ENCODE measurements at places on chromosomes 3 and 15.
A peak's percentile ranks its signal among the peaks of the same experiment; 100 is the strongest.

DNA sequence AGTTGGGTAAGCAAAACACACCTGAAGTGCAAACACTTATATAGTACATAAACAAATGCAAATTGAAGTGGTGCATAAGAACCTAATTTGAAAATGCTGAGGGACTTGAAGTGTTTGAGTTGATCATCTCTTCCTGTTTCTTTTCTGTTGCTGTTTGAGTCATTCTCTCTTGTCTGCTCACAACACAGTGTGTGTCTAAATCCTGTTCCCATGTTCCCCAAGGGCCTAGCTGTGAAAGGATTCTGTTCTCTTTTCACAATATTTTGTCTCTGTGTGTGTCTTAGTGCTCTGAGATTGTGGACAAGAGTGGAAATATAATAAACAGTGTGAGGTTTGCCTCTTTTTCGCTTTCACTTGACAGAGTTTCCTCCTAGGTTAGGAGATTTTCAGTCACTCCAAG, 6.1 kb downstream of the CD96 start:
- no peak for DNase-seq
- no peaks in the 10 kb centered on the region for H3K27me3 ChIP-seq
- peaks cover 4% of the 10 kb centered on the region for H3K4me1 ChIP-seq
- no peak overlapping the region for H3K4me3 ChIP-seq
- no peaks in the 10 kb centered on the region for H3K36me3 ChIP-seq

DNA sequence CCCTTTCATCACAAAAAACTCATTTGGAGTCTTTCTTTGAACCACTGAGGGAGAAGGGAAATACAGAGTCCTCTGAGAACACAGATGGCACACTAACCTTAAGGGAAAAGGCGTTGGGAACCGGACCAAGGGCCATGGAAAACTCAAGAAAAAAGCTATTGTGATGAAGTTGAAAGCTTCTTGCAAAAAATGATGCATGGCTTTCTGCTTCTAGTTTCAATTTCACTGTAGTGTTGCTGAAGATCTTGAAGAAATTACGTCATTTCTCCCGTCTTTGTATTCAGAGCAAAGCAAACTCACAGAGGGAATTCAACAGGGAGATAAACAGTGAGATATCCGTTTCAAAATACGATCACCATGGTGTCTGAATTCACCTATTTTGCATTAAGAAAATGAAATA, 642.3 kb upstream of the ADAMTS9 start:
- peaks cover 13% of the 10 kb centered on the region for H3K4me1 ChIP-seq
- H3K4me3 ChIP-seq: no peak overlapping the region
- H3K27ac ChIP-seq: no peak overlapping the region
- no peaks in the 10 kb centered on the region for H3K36me3 ChIP-seq
- DNase-seq: no peak

GRCh38 chr3:52891164-52891563, 6.2 kb downstream of the STIMATE start:
- no peak for DNase-seq
- H3K4me1 ChIP-seq: peaks cover 7% of the 10 kb centered on the region
- H3K4me3 ChIP-seq: no peak overlapping the region

GRCh38 chr15:50190166-50190570, 8.2 kb downstream of the SLC27A2 start:
- H3K27me3 ChIP-seq: no peaks in the 10 kb centered on the region
- no peak overlapping the region for H3K27ac ChIP-seq
- no peaks in the 10 kb centered on the region for H3K36me3 ChIP-seq
- DNase-seq: no peak
- H3K4me1 ChIP-seq: peaks cover 13% of the 10 kb centered on the region
- no peak overlapping the region for H3K4me3 ChIP-seq

- no peak overlapping the region for H3K4me3 ChIP-seq
- DNase-seq: peak; percentile 39
- H3K27ac ChIP-seq: peak overlapping the region; percentile 87
- no peaks in the 10 kb centered on the region for H3K27me3 ChIP-seq
- H3K4me1 ChIP-seq: peaks cover 16% of the 10 kb centered on the region
Measured at GRCh38 chr15:37764733-37765191, 169.7 kb upstream of the TMCO5A start.

All from endothelial cell (in vitro differentiated cells).